ENCODE measurements at places on chromosomes 7 and 10.

DNA sequence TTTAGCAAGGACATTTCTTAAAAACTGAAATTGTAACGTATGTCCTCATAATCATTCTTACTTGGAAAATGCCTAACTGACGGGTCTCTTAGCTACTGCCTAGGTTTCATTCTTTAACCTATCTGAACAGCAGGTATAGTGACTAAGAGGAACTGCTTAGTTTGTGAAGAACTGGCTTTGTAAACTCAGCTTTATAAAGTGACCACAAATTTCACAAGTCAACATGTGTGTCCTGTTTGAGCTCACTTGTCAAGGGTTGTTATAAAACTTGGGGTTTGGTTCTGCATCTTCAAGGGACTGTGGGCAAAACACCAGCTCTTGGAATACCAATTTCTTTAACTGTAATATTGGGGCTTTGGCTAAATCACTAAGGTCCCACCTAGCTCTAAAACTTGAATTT is 32.2 kb downstream of the MRPS33 start:
- no peak for DNase-seq

GRCh38 chr10:92024700-92025099 is 101.1 kb downstream of the BTAF1 start:
- peak; percentile 25 for DNase-seq

- DNase-seq: no peak
These were observed 275.3 kb downstream of the NRG3 start for GRCh38 chr10:82150123-82150900.

GRCh38 chr7:91519241-91520158 is 255.3 kb downstream of the FZD1 start:
- peak; percentile 77 for DNase-seq

Measured in fibroblast of skin of abdomen (primary cell).